ENCODE measurements at places on chromosomes 1 and 21. TPM values are rescaled to one million over a fixed set of nuclear protein-coding genes. Genes with fewer than 3 reads are reported as not detected.

DNA sequence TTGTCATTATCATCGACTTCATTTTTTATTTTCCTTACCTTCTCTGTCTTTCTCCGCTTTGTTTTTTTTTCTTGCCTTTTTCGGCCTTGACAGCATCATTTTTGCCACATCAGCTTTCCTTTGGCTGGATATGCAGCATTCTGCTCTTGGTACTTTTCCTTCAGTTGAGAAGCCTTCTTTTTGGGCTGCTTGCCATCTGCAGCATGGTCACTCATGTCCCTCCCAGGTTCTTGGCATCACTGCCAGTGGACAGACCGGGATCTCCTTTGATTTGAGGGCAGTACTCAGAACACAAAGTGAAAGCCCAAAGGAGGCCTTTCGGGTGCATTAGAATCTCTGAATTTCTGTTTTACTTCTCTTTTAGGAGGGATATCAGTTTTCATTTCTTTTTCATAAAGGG lies 3.7 kb upstream of the PARP1 start:
- peaks cover 7% of the 10 kb centered on the region for H3K4me1 ChIP-seq
- H3K27me3 ChIP-seq, result no peaks in the 10 kb centered on the region
- H3K4me3 ChIP-seq, result no peak overlapping the region
- peak; percentile 23 for DNase-seq

DNA sequence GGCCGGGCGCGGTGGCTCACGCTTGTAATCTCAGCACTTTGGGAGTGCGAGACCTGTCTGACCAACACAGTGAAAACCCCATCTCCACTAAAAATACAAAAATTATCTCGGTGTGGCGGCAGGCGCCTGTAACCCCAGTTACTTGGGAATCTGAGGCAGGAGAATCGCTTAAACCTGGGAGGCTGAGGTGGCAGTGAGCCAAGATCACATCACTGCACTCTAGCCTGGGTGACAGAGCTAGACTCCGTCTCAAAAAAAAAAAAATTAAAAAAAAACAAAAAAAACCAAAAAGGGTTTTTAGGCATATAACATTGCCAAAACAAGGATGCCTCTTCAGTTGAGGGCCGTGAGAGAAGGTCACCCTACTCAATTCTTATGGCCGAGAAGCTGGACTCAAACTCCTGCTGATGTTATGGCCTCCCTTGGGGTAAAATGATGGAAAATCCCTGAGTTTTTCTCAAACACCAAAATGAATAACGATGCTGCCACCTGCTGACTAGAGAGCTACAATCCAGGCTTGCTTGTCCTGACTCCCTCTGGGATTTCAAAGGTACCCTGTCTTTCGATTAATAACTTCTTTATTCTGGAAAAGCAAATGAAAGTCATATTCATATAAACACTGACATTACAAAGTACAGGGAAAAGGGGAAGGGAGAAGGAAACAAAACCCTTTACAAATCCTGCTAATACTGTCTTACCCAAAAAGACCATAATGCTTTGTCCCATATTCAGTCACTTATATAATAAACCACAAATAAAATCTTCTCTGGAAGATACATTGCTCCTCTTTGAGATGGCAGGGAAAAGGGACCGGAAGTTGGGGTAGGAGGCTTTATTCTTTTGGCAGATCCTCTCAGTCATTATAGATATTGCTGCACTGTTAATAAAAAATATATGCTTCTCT lies 10.7 kb downstream of the RAB42 start:
- no peaks in the 10 kb centered on the region for H3K27me3 ChIP-seq
- no peak for DNase-seq
- no peaks in the 10 kb centered on the region for H3K36me3 ChIP-seq
- no peak overlapping the region for H3K27ac ChIP-seq
- H3K4me1 ChIP-seq, result no peaks in the 10 kb centered on the region

GRCh38 chr1:224080115-224080774 lies 33.7 kb upstream of the FBXO28 start:
- no peak overlapping the region for H3K27ac ChIP-seq
- DNase-seq, result no peak
- H3K36me3 ChIP-seq, result no peaks in the 10 kb centered on the region
- no peaks in the 10 kb centered on the region for H3K4me1 ChIP-seq

- DNase-seq, result no peak
- no peaks in the 10 kb centered on the region for H3K4me1 ChIP-seq
- H3K36me3 ChIP-seq, result no peaks in the 10 kb centered on the region
- H3K27ac ChIP-seq, result no peak overlapping the region
- H3K27me3 ChIP-seq, result no peaks in the 10 kb centered on the region
Observed at GRCh38 chr1:40241362-40241761, 6.4 kb upstream of the TMCO2 start.

DNA sequence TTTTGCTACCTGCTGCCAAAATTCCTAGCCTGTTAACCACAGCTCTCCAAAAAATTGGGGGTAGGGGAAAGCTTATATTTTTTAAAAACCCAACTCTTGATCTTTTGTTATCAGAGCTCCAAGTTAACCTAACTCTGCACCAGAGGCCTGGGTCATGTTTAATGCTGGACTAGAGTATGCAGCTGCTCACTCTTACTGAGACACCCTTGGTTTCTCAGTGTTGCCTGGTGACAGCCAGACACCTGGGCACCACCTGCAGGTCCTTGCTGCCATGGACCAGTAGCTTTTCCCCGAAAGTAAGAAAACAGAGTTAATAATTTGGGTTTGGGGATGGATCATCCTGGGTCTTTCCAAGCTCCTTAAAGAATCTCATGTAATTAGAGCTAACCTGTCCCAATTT lies 30.1 kb downstream of the KCNJ6 start:
- no peaks in the 10 kb centered on the region for H3K27me3 ChIP-seq
- H3K36me3 ChIP-seq, result no peaks in the 10 kb centered on the region
- no peak overlapping the region for H3K27ac ChIP-seq
- no peak for DNase-seq
- H3K4me3 ChIP-seq, result no peak overlapping the region

DNA sequence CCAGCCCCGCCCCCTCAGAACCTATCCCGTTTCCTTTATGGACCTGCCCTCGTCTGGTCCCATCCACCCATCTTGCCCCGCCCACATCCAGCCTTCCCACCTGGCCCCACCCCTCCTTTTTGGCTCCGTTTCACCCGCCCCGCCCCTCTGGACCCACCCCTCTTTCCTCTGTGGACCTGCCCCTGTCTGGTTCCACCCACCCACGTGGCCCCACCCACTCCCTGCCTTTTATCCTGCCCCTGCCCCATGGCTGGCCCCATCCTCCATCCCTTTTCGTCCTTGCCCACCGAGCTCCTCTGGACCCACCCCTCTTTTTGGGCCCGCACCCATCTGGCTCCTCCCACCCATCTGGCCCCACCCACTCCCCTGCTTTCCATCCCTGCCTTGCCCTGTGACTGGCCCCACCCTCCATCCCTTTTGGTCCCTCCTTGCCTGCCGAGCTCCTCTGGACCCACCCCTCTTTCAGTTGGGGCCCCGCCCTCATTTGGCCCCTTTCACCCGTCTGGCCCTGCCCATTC lies 177.3 kb downstream of the CAMTA1 start:
- H3K27me3 ChIP-seq, result no peaks in the 10 kb centered on the region
- H3K36me3 ChIP-seq, result no peaks in the 10 kb centered on the region
- no peak overlapping the region for H3K4me3 ChIP-seq

- H3K27me3 ChIP-seq, result no peaks in the 10 kb centered on the region
- no peak overlapping the region for H3K4me3 ChIP-seq
Observed at GRCh38 chr21:34916446-34916845, 132.7 kb downstream of the RUNX1 start.

- peaks cover 8% of the 10 kb centered on the region for H3K4me1 ChIP-seq
- DNase-seq, result no peak
- no peak overlapping the region for H3K27ac ChIP-seq
- no peaks in the 10 kb centered on the region for H3K27me3 ChIP-seq
- H3K36me3 ChIP-seq, result no peaks in the 10 kb centered on the region
Observed at GRCh38 chr21:34571994-34572393, 42.9 kb downstream of the RCAN1 start.

GRCh38 chr1:116909512-116910378 lies at the start of gene PTGFRN:
TSS of gene PTGFRN (plus strand) at chr1:116909916. CDS start at chr1:116910204, 288 bp downstream.
- H3K27ac ChIP-seq, result peak within 1 kb of the TSS; percentile 35
- H3K4me3 ChIP-seq, result peak within 1 kb of the TSS; percentile 62
- H3K36me3 ChIP-seq, result no peaks in the 10 kb centered on the region
- no peak for DNase-seq
- H3K27me3 ChIP-seq, result peaks cover 12% of the 10 kb centered on the region
- H3K4me1 ChIP-seq, result no peaks in the 10 kb centered on the region

DNA sequence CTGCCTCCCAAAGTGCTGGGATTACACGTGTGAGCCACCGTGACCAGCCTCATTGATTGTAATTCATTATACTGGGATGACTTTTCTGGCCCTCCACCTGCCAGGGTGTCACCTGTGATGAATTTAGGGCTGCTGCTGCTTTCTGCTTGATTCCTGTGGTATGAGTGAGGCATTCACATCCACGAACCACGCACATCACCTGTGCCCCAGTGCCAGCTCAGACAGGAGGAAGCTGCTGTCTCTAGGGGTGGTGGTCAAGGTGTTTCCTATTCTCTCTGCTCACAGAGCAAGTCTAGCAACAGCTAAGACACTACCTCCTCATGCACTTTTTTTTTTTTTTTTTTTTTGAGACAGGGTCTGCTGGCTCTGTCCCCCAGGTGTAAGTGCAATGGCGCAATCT lies 12.3 kb upstream of the LDLRAD2 start:
- no peak for DNase-seq
- no peaks in the 10 kb centered on the region for H3K36me3 ChIP-seq
- no peak overlapping the region for H3K4me3 ChIP-seq
- H3K4me1 ChIP-seq, result no peaks in the 10 kb centered on the region

DNA sequence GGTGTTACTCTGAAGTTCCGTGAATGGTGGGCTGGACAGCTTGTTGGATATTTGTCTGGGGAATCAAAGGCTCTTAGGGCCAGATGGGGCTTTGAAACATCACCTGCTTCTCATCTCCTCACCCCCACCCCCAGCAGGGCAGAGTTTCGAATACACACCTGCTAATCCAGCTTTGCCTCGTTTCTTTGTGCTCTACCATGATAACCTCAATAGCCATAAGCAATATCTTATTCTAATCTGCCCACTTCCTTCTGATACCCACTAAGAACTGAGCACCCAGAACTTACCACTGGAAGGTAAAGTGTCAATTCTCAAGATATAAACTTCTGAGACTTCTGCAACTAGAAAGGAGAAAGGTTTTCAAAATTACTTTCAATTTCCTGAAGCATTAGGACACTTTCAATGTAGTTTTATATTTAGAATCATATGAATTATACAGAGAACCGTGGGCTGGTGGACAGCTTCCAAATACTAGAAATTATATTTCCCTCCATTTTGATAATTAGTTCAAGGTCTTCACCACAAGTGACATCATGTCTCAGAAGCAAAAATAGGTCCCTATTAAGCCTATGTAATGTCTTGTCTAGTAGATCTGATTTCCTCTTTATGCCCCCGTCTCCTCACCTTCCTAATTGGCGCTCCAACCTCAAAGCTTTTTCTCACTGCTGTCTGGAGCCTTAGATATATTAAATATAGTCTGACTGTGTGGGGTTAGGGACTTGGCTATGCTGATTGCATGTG lies 64.4 kb upstream of the NEK2 start:
- no peaks in the 10 kb centered on the region for H3K36me3 ChIP-seq
- no peak overlapping the region for H3K4me3 ChIP-seq
- H3K27me3 ChIP-seq, result no peaks in the 10 kb centered on the region
- no peak overlapping the region for H3K27ac ChIP-seq
- DNase-seq, result no peak

DNA sequence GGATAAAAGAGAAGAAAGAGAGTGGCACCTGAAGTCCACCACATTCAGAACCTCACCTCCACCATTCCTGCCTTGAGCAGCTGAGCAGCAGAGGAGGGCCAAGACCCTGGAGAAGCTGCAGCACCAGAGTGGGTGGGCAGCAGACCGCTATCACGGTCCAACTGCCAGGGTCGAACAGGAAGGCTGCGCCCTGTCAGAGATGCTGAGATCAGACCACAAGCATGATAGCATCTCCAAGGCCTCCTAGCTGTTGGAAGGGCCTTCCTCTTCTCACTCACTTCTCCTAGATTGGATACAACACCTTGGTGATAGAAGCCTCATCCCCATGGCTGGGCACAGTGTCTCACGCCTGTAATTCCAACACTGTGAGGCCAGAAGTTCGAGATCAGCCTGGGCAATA lies 12.1 kb upstream of the SLC45A3 start:
- H3K27ac ChIP-seq, result no peak overlapping the region
- no peaks in the 10 kb centered on the region for H3K36me3 ChIP-seq
- no peaks in the 10 kb centered on the region for H3K4me1 ChIP-seq
- no peaks in the 10 kb centered on the region for H3K27me3 ChIP-seq
- no peak for DNase-seq
- no peak overlapping the region for H3K4me3 ChIP-seq

GRCh38 chr1:71676979-71677925 lies 596.4 kb upstream of the ZRANB2 start:
- no peak overlapping the region for H3K27ac ChIP-seq
- H3K27me3 ChIP-seq, result no peaks in the 10 kb centered on the region
- no peaks in the 10 kb centered on the region for H3K4me1 ChIP-seq
- no peak overlapping the region for H3K4me3 ChIP-seq
- no peaks in the 10 kb centered on the region for H3K36me3 ChIP-seq

DNA sequence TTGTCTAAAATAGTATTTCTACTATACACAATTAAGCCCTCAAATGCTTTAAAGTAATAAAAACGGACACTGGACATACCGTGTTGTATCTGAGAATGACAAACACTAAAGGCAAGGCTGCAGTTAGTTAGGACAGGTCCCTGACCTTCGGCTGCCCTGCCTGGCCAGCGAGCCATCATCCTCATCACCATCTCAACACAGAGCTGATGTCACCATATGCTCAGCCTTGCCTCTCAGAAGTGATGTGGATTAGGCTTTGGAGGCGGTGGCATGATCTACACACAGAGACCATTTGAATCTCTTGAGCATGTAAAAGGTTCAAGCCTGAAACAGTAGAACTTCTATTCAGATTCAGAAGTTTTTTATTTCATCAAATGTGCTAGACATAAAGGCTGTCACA lies 244.7 kb downstream of the SDCCAG8 start:
- peaks cover 8% of the 10 kb centered on the region for H3K4me1 ChIP-seq
- no peak overlapping the region for H3K4me3 ChIP-seq
- H3K27me3 ChIP-seq, result no peaks in the 10 kb centered on the region
- DNase-seq, result no peak
- H3K36me3 ChIP-seq, result peaks cover 15% of the 10 kb centered on the region
- H3K27ac ChIP-seq, result no peak overlapping the region

TRIM46 gene
- not detected for total RNA-seq

FMO5 gene
- 0.72 TPM for total RNA-seq

SPOCD1 gene
- total RNA-seq, result not detected

NEK2 gene
- not detected for total RNA-seq

ARHGAP29 gene
- total RNA-seq, result 11.0 TPM

INSRR gene
- total RNA-seq, result not detected

GPX7 gene
- total RNA-seq, result 4.2 TPM

CDK18 gene
- total RNA-seq, result 1.5 TPM

CIART gene
- total RNA-seq, result 12.2 TPM

MTARC2 gene
- total RNA-seq, result 5.9 TPM

C8B gene
- total RNA-seq, result not detected

TTC22 gene
- not detected for total RNA-seq

Data from gastrocnemius medialis (tissue), 4 donors.